ENCODE measurements at places on chromosomes 7 and 10. TPM values are rescaled to one million over a fixed set of nuclear protein-coding genes. Genes with fewer than 3 reads are reported as not detected.

CNNM1 gene
- total RNA-seq = not detected

ANXA8 gene
- total RNA-seq = not detected

OLAH gene
- total RNA-seq = not detected

ZSCAN25 gene
- 15.0 TPM for total RNA-seq

NPSR1 gene
- 3.0 TPM for total RNA-seq

ZKSCAN1 gene
- 32.1 TPM for total RNA-seq

EZH2 gene
- total RNA-seq = 33.9 TPM

ASCC1 gene
- total RNA-seq = 12.1 TPM

CTAGE6 gene
- not detected for total RNA-seq

ZNF117 gene
- 0.74 TPM for total RNA-seq

UNCX gene
- not detected for total RNA-seq

LIPK gene
- not detected for total RNA-seq

AGBL3 gene
- total RNA-seq = 0.18 TPM

AOAH gene
- not detected for total RNA-seq

SNCG gene
- 699 TPM for total RNA-seq

PALD1 gene
- total RNA-seq = 25.5 TPM

FAM13C gene
- not detected for total RNA-seq

SPRN gene
- not detected for total RNA-seq

MYL7 gene
- not detected for total RNA-seq

TMEM236 gene
- not detected for total RNA-seq

USP6NL gene
- total RNA-seq = 18.6 TPM

PON1 gene
- 0.78 TPM for total RNA-seq

FAS gene
- total RNA-seq = 4.3 TPM

ABCB4 gene
- 0.56 TPM for total RNA-seq

LIPM gene
- not detected for total RNA-seq

CTNNA3 gene
- total RNA-seq = not detected

TMEM196 gene
- not detected for total RNA-seq

FEZF1 gene
- not detected for total RNA-seq

CALHM1 gene
- not detected for total RNA-seq

C10orf67 gene
- total RNA-seq = 0.18 TPM

TWIST1 gene
- total RNA-seq = not detected

PTPN12 gene
- total RNA-seq = 23.6 TPM

SLC16A12 gene
- total RNA-seq = 0.03 TPM

TMEM120A gene
- 29.3 TPM for total RNA-seq

FFAR4 gene
- total RNA-seq = 88.1 TPM

TMEM270 gene
- not detected for total RNA-seq

APBB1IP gene
- total RNA-seq = not detected

TRA2A gene
- total RNA-seq = 45.1 TPM

CHCHD3 gene
- total RNA-seq = 151 TPM

DCLRE1C gene
- 6.7 TPM for total RNA-seq

ZDHHC4 gene
- total RNA-seq = 40.8 TPM

STEAP1 gene
- 3.4 TPM for total RNA-seq

TMEM168 gene
- total RNA-seq = 28.7 TPM

NYAP1 gene
- total RNA-seq = 0.03 TPM

LRRC17 gene
- not detected for total RNA-seq

SOSTDC1 gene
- total RNA-seq = 21.1 TPM

AMZ1 gene
- total RNA-seq = not detected

Measured in HT-29 (cell line).